ENCODE measurements at places on chromosomes 7 and 10.

DNA sequence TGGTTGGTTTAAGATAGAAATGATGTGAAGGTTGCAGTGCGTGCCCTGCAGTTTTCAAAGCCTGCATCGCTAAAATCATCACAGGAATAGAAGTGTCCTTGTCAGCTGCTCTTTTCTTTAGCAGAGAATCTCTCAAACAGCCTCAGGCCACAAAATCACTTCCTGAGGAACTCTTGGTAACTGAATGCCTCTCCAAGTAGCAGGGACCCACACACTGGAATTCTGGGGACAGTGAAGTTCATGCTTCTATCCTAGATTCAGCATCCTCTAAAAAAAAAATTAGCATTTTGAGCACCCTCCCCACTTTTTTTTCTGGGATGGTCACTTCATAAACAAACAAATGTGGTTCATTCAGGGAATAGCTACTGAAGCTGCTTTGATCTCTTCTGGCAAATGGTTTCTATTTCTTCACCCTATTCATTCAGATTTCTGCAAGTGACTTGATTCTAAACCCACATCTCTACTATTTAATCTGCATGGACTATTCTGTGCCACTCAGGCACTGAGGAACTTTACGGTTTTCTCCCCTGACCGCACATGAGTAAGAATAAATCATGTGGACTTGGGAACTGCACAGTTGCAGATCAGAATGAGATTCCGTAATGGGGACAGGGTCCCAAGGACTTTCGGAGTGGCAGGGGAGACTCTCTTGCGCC lies 306.9 kb downstream of the FRMD4A start:
- DNase-seq = no peak

- no peak for DNase-seq
Observed at GRCh38 chr10:24674892-24675632, 48.6 kb downstream of the ARHGAP21 start.

DNA sequence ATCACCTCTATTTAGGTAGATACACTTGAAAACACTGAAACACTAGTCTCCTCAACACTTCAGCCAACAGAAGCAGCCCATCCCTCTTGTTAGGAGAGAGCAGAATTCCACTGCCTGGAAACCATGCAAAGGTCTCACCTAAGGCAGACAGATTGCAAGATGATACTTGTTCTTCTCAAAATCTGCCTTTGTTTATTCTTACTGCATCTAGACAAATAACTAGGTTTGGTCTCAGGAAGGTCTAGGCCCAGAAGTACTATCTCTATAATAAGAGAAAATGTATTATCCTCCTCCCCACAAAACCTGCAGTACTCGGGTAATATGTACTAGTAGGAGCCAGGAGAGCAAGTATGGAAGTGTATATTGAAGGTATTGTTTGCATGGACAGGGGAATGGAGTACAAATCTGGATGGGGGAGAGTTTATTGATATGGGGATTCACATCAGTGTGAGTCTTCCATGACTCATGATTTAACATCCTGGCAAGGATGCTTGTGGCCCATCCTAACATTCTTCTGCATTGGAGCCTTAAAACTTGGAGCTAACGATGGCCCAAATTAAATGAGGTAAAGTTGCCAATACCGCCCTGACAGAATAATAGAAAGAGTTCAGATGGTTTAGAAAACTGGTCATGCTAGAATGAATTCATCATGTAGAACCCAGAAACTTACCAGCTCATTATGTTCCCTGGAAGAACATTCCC lies 109.2 kb downstream of the EPC1 start:
- no peak for DNase-seq

GRCh38 chr10:1549591-1550290 lies 187.6 kb downstream of the ADARB2 start:
- DNase-seq = no peak

GRCh38 chr7:50147951-50148808 lies 55.1 kb upstream of the ZPBP start:
- DNase-seq = no peak

DNA sequence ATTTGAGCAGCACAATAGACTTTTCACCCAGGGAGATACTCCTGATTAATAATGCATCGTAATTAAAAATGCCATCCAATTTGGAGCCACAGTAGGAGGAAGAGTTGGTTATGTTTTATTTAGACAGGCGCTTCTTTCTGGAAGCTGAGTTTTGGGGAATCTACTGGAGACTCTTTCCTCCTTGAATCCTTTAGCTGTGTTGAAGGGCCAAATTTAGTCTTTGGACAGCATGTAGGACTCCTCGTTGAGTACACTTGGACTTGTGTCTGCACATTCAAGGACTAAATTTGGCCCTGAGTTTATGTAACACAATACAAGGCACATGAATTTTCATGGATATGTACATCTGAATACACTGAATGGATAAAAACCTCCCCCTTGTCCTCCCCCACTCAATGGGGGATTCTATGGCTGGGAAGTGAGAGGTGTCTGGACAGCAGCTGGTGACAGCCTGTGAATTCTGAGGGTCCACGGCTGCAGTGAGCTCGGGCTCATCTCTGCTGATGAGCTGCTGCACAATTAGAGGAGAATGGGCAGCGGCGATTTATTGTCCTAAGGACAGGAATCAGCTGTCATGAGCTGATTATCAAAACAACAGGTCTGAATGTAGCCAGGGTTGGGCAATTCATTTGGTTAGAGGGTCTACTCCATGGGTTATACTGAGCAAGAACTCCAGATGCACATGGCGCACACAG lies 95.2 kb downstream of the PRTFDC1 start:
- no peak for DNase-seq

DNA sequence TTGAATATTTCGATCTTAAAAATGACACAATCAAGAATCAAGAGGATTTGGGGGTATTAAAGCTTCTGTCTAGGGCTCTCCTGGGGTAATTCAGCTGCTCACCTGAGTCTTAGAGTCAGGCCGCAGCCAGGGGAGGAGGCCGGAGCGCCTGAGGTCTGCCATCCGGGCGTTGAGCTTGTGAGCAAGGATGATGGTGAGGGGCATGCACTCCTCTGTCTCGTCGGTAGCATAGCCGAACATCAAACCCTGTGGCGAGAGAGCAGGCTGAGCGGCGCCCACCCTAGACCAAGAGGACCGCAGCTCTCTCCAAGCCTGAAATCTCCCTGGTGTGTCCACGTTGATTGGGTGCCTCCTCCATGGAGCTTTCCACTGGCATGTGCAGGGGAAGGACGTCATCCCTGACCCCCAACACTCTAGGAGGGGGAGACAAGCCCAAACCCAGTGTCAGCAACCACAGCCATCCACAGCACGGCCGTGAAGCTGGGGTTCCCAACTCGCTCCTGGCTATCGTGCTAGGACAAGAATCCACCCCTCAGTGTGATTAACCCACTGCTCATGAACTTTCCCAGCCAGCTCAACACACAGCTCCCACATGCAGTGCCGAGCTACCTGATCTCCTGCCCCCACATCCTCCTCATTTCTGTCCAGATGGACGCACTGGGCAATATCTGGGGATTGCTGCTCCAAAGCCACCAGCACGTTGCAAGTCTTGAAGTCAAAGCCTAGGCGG lies 9.2 kb downstream of the MAT1A start:
- no peak for DNase-seq

GRCh38 chr10:110356628-110357245 lies 52.0 kb upstream of the SMNDC1 start:
- DNase-seq = peak; percentile 71

DNA sequence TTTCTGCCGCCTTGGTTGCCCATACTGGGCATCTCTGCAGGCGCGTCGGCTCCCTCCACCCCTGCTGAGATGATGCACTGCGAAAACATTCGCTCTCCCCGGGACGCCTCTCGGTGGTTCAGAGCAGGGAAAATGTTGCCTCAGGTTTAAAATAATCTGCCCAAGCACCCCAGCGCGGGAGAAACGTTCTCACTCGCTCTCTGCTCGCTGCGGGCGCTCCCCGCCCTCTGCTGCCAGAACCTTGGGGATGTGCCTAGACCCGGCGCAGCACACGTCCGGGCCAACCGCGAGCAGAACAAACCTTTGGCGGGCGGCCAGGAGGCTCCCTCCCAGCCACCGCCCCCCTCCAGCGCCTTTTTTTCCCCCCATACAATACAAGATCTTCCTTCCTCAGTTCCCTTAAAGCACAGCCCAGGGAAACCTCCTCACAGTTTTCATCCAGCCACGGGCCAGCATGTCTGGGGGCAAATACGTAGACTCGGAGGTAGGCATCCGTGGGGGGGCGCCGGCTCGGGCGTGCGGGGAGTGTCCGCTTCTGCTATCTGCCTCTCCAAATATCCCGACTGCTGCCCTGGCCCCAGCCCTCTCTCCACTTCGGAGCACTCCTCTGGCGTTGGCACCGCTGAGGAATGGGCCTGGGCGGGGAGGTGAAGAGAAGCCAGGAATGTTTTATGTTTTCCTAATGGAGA lies at the start of gene CAV1:
TSS of gene CAV1 (plus strand) at position 428 of the 689 bp plus-strand sequence. CDS start at position 455, 27 bp downstream.
- DNase-seq = peak; percentile 46

DNA sequence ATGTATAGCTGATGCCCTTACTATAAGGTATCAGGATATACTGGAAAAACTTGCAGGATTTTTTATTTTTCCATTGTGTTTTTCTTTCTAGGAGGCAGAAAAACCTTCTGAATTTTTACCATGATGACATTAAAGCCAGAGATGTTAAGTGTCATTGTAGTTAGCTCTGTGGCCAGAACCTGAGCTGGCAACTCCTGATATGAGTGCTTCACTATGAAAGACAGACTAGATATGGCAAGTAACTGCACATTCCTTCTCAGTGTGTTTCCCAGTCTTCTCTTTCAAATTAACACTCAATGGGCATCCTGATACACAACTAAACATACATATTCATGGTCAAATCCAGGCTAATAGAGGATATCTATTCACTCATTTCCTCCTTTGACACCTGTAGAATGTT lies 166.2 kb downstream of the CTTNBP2 start:
- no peak for DNase-seq

GRCh38 chr10:58998924-58999713 lies 177.3 kb upstream of the PHYHIPL start:
- DNase-seq = no peak
